Effector CD4-positive, alpha-beta T cell (primary cell): ENCODE measurements at places on chromosomes 5 and 9.

DNA sequence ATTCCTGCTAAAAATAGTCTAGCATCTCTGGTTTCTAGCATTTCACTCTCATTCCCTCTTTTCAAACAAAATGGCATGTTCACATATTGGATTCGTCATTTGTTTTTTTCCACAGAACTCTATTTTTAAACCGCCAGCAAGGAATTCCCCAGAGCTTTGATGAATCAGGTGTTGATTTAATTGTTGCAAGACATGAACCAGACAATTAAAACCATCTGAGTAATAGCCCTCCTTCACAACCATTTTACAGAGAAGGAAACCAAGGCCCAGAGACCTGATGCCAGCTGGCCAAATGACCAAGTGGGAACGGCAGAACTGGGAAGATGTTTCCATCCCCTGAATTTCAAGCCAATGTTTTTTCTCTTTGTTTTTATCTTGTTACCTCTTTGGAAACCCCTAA lies 167.0 kb downstream of the CAAP1 start:
- no peak for DNase-seq

DNA sequence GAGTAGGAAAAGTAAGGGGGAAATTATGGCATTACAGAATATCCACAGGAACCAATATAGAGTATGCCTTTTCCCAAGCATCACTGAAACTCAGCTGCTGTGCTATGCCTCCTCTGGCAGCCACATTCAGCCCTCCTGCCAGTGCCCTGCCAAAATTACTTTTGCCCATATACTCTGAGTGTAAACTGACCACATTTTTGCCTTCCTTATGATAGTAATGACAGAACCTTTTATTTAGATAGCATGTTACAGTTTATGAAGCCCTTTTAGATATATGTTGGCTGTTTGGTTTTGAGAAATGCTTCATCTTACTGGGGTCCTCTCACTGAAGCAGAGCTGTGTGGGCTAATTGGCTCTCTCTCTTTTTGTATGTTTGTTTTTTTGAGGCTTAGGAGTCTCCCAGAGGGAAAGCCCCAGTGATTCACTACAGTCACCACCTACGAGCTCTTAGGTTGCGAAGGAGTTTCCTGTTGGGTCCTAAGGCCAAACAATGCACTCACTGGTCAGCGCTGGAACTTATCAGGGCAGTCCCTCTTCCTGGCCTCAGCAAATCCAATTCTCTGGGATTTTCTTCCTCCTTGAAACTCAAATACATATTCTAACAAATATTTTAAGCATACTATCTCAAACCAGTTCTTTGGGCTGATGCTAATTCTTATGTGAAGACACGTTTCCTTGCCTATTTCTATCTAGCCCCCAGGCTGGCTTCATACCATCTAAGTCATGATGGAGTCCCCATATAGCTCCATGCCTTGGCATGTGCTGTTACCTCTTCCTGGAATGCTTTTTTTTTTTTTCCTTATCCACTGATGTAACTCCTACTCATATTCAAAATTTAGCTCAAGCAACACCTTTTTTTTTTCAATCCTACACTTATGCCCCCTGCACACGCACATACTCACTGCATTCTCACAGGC lies 3.7 kb downstream of the PHF24 start:
- DNase-seq, result no peak

DNA sequence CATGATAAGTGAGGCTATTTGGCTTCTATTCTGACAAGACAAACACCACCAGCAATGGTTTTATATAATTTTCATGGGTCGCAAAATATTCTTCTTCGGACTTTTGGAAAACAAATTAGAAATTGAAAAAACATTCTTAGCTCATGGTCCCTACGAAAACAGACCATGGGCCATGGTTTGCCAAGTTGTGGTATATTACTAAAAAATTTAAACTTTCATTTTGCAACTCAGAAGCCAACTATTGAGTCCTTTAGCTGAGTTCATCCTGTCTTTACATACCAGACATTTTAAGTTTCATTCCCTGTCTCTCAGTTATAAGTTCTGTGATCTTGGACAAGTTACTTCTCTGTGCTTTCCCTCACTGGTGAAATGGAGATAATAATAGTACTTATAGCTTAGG lies 198.1 kb downstream of the CSNK1G3 start:
- no peak for DNase-seq

- DNase-seq, result no peak
These were observed 124.6 kb upstream of the MTAP start for GRCh38 chr9:21677834-21678233.

DNA sequence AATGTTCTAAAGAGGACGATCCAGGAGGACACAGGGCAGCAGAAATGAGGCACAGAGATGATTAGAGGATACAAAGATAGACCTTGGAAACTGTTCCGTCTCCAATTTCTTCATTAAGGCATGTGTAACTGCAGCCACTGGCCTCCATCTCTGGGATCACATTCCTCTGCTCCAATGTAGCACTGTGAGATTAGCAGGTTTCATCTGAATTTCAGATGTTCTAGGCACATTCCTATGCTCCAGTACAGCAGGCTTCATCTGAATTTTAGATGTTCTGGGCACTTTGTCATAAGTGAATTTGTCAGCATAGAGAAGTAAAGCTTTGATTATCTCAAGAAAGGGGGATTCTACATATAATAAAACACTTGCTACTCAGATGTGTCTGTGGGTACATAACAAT lies 671.4 kb downstream of the MTRR start:
- no peak for DNase-seq

- DNase-seq, result no peak
These were observed 180.9 kb downstream of the AOPEP start for GRCh38 chr9:94907264-94907936.

DNA sequence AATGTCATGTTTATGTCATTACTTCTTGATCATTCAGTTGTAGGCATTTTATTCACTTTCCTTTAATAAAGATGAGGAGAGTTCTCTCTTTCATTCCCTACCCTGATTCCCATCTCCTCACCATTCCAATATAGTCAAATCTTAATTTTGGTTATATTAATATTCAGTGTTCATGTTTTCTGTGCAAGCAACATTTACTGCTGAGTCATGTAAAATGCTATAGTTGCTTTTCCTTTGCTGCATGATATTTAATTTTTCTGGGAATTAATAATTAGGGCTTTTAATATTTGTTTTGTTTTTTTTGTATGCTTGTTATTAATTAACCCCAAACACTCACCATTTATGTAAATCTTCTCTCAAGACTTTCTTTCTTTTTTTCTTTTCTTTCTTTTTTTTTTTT lies 18.5 kb downstream of the POU4F3 start:
- no peak for DNase-seq

DNA sequence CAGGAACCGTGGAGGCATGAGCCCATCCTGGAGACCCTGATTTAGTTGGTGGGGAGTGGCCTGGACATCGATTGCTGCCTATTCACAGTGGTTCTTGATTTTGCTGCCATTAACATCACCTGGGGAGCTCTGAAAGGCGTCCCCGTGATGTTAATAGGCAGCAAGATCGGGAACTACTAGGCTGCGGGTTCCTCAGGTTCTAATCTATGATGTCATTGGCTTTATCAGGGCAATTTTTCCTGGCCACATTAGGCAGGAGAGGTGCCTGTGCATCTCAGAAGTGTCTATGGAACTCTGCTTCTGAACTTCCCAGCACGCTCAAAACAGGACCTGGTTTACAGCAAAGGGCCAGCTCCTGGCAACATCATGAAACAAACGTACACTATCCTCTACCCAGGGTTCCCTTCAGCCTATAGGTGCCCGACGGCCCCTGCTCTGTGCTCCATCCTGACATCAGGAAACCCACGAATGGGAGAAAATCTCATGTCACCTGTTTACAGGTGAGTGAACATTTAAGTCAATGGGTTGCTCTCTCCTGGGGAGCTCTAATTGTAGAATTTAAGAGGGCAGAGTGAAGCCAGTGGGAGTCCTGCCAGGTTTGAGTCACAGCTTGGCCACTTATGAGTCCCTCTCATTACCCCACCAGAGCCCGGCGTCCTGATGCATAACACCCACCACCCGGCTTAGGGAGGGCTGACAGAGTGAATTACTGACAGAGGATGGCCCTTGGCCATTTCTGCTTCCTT lies 49.4 kb downstream of the ROPN1L start:
- no peak for DNase-seq
